ENCODE measurements at places on chromosomes 16 and 17. TPM values are rescaled to one million over a fixed set of nuclear protein-coding genes. Genes with fewer than 3 reads are reported as not detected.

The YPEL2 gene
- total RNA-seq: 16.8 TPM

GRCh38 chr16:85838876-85839585 is 39.5 kb downstream of the COX4I1 start:
- no peak for DNase-seq

DNA sequence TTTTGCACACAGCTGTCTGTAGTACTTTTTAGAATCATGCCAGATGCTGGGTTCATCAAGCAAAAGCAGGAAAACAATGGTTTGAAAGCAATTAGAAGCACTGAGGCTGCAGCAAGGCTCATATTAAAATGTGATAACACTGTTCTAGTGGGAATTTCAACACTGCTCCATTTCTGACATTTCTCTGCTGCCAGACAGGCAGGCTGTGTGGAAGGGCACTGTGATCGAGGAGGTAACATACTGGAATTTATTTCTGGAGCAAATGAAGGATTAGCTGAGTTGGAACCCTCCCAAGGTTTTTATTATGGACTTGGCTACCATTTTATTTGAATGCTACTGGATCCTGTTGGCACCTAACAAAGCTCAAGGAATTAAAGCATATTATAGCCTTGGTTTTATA is 66.9 kb downstream of the SKAP1 start:
- no peak for DNase-seq

DNA sequence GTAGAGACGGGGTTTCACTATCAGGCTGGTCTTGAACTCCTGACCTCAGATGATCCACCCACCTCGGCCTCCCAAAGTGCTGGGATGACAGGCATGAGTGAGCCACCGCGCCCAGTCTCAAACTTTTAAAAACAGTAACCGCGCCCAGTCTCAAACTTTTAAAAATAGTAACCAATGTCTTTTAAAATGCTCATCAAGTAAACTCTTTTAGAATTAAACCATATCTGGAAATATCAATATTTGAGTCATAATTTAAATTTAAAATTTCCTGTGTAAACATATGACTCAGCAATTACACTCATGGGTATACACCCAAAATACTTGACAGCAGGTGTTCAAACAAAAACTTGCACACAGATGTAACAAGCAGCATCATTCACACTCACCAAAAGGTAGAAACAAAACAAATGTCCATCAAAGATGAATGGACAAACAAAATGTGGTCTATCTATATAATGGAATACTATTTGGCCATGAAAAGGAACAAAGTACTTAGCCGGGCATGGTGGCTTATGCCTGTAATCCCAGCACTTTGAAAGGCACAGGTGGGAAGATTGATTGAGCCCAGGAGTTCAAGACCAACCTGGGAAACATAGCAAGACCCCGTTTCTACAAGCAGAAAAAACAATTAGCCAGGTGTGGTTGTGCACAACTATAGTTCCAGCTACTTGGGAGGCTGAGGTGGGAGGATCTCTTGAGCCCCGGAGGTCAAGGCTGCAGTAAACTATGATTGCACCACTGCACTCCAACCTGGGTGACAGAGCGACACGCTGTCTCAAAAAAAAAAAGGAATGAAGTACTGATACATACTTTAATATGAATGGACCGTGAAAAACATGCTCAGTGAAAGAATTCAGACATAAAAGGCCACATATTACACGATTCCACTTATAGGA is 20.2 kb downstream of the ENPP7 start:
- DNase-seq: no peak

GRCh38 chr16:12833926-12834325 is 30.2 kb upstream of the CPPED1 start:
- DNase-seq: peak; percentile 51

GRCh38 chr17:65576939-65577338 is 15.5 kb upstream of the AXIN2 start:
- DNase-seq: no peak

- no peak for DNase-seq
These were observed 10.0 kb downstream of the CMC2 start for GRCh38 chr16:80996688-80997138.

The KRTAP4-5 gene
- not detected for total RNA-seq

The KRT32 gene
- total RNA-seq: not detected

GRCh38 chr16:25959221-25959620 is 267.5 kb downstream of the HS3ST4 start:
- DNase-seq: no peak

- DNase-seq: no peak
These were observed 87.5 kb downstream of the SOCS1 start for GRCh38 chr16:11168386-11169051.

GRCh38 chr17:12180644-12181261 is 160.1 kb downstream of the MAP2K4 start:
- peak; percentile 4 for DNase-seq

The PHOSPHO1 gene
- not detected for total RNA-seq

DNA sequence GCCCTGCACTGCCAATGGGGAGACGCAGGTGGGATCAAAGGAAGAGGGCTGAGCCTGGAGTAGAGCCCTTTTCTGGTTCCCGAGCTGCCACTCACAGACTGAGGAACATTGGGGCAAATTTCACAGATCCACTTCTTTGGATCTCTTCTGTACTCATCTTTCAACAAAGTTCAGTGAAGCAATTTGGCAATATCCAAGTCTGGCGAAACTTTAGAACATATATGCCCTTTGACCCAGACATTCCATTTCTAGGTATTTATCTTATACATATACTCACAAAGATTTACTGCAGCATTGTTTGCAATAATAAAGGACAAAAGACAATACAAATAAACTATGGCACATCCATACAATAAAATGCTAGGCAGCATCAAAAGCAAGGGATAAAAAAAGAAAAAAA is 4.9 kb downstream of the ZDHHC1 start:
- no peak for DNase-seq

DNA sequence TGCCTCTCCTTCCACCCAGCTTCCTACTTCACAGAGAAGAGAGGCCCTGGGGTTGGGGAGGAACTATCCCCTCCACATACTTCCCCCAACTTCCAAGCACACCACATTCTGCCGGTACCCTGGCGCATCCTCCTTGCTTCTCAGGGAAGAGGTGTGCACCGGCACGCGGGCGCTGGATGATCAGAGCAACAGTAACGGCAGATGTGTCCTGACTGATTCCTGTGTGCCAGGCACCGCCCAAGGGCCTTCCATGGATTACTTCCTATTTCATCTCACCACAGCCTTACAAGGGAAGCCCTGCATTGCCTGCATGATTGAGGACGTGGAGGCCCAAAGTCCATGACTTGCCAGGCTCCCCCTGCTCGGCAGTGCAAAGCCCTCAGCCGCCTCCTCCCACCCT is 21.1 kb upstream of the MLKL start:
- DNase-seq: no peak

DNA sequence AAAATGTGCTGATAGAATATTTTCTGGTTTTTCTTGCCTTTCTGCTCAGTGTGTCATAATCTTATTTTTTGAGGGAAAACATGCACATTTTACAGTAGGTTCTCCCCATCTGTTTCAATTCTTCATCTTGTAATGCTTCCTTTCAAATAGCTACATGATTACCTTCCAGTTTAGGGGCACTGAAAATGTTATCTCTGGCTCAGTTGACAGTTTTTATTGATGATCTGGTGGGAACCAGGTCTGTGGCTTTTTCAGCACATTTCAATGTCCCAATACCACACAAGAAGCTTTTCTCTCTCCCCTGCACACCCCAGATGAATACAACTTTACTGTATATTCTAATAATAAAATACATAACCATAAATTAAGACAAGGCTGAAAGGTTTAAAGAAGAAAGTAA is 36.5 kb downstream of the FTO start:
- DNase-seq: no peak

Measured in kidney epithelial cell (primary cell).